ENCODE measurements at places on chromosomes 11 and 22.

DNA sequence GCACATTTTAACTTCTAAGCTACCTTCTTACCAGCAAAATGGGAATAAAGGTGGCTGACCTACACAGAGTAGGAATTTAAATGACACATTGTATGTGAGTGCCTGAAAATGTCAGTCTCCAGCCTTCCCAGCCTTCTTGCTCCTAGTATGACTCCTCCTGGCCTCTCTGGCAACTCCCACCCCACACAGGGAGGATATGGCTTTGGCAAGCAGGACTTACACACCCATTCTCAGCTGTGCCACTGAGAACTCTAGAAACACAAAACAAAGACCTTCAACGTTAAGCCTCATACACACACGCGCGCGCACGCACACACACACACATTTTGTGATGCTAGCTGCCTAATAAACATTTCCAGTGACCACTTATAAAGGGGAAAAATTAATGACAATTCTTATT is 65.8 kb downstream of the PACSIN2 start:
- DNase-seq = no peak

DNA sequence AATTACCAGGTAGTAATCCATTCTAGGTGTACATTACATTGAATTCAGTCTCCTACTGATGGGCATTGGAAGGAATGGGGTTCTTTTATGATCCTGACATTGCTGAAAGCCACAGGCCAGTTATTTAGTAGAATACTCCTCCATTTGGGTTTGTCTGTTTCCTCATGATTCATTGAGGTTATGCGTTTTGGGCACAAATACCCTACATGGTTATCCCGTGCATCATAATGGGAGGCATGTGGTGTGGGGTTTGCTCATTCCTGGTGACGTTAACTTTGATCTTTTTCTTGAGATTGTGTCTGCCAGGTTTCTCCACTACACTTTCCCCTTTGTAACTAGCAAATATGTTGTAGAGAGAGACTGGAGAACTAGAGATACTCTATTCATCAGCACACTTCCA is 5.5 kb downstream of the FOLR3 start:
- DNase-seq = peak; percentile 29

DNA sequence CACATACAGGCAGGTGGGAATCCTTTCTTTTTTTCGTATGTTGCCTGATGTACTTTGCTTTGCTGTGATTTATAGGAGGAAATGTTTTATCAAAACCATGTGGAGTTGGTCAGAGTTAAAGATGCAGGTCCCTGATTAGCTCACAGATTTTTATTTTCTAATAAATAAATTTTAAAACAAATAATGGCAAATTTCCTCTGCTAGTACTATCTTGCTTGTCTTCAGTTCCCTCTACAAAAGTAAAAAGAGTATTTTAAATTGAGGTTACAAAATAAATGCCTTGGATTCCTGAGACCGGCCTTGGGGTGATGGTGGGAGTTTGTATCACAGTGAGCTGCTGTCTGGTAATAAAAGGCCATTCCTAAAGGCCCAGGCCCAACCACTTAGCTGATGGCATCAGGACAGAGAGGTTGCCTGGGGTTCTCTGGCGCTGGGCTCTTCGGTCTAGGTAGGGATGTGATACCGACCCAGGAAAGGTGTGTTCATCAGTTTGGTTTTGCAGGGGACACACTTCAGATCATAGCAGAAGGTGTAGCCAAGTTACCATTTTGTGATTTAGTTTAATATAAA is 129.0 kb downstream of the TBC1D22A start:
- DNase-seq = no peak

GRCh38 chr11:133636711-133637355 is 104.5 kb upstream of the OPCML start:
- no peak for DNase-seq

DNA sequence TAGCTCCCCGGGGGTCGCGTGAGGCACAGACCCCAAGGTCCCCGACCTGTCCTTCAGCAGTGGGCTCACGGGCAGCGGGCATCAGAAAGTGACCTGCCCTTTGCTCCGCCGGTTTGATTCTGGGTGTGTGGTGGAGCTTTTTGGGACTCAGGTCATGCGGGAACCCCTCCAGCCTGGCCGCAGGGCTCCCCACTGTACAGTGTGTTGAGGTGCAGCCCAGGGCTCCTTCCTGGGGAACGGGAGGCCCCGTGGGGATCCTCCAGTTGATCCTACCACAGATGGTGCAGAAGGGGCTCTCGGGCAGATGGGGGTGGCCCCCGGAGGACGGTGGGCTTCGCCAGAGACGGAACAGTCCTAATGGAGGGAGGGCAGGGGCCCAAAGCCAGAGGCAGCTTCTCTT is 24.2 kb downstream of the MUC6 start:
- no peak for DNase-seq

DNA sequence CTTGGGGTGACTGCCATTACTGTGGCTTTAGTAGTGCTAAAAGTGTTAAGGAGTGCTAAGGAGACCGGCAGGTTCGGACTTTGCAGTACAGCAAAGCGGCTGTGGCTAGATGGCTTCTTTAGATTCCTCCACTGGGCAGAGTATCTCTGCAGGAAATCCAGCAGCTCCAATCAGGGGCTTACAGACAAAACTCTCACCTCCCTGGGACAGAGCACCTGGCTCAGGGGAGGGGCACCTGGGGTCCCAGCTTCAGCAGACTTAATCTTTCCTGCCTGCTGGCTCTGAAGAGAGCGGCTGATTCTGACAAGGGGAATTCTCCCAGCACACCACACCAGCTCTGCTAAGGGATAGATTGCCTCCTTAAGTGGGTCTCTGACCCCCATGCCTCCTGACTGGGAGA is 668.8 kb upstream of the TENM4 start:
- DNase-seq = no peak

GRCh38 chr22:31676700-31677099 is 14.7 kb upstream of the PISD start:
- DNase-seq = peak; percentile 96

GRCh38 chr11:95923728-95924413 is at the start of gene MTMR2:
Gene MTMR2 (minus strand): TSS chr11:95924107. CDS start chr11:95923954, 153 bp downstream.
- DNase-seq = peak; percentile 72

DNA sequence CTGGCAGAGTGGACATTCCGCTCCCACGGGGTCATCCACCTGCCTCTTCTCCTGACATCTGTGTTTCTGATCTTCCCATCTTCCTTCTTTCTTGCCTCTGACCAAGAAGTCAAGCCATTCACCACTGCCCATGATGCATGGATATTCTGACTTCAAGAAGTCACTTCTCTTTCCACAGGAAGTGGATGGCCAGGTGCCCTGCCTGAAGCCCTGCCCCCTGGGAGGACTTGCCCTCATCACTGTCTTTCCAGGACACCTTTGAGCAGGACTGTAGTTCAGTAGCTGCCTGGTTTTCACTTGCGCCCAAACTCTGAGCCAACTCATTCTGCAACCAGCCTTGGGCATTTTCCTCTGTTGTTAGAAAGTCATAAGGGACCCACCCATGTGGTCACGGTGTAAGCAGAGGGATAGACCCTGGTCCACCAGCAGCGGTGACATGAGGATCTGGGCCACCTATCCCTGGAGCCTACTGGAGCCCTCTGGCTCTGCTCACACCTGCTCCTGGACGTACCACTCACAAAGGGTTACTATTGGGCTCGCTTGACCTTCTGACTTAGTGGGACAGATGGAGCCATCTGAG is 6.9 kb downstream of the CYTH4 start:
- DNase-seq = no peak

- DNase-seq = peak; percentile 69
These were observed 657 bp upstream of the MAPK8IP2 start for GRCh38 chr22:50599816-50600455.

DNA sequence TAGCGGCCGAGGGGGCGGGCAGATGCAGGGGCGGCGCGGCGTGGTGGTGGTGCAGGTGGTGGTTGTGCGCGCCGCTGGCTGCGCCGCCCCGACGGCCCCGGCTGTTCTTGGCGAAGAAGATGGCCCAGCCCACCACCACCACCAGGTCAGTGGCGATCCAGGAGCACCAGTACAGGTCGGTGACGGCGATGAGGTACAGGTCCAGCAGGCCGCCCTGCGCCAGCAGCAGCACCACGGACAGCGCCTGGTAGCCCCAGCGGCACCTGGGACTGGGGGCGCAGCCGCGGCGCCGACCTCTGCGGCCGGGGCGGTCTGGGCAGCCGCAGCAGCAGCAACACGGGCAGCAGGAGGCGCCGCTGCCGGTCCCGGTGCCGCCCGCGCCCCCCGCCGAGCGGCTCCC is 879 bp downstream of the TMEM121B start:
- peak; percentile 64 for DNase-seq

GRCh38 chr11:96328395-96329010 is 14.5 kb downstream of the MAML2 start:
- no peak for DNase-seq

DNA sequence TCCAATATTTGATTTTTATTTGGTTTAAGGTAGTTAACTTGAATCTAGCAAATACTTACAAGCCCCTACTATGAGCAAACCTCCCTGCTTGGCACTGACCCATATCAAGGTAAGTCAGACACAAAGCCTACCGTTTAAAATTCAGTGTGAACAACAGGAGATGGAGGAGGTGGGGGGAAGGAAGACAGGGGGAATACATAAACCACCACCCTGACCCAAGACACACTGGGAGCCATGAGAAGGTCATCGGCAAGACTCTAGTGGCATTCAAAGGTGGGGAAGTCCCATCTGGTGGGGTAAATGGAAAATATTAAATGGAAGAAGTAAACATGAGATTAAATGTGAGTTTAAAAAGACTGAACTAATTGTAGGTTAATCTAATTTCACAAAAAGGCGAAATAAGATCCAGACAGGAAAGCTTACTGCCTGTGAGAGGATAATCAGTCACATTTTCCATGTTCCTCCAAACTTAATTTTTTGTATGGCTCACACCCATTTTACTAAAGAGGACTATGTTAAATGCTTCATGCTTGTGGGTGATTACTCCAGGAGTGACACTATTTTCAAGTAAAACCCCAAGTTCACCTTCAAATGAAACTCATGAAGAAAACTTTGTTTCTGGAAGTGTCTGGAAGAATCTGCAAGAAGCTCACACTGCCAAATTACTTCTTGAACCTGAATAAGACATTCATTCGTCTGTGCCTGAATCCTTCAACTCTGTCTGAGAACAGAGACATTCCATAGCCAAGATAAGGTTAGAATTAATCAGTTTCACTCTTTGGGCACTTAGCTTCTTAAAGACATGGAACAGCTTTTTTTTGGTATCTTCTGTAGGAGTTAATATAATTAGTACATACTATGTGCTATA is 51.7 kb downstream of the PITPNB start:
- DNase-seq = no peak

DNA sequence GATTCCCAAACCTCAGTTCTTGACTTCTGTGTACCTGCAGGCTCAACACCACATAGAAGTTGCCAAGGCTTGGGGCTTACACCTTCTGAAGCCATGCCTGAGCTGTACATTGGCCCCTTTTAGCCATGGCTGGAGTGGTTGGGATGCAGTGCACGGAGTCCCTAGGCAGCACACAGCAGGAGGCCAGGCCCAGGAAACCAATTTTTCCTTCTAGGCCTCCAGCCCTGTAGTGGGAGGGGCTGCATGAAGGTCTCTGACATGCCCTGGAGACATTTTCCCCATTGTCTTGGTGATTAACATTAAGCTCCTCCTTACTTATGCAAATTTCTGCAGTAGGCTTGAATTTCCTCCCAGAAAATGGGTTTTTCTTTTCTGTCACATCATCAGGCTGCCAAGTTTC is 94.6 kb downstream of the DEPDC5 start:
- DNase-seq = no peak

GRCh38 chr11:77170107-77170506 is 42.1 kb downstream of the MYO7A start:
- DNase-seq = no peak

- DNase-seq = no peak
These were observed 48.4 kb downstream of the CSTPP1 start for GRCh38 chr11:46984987-46985386.

GRCh38 chr22:36971341-36972125 is 47.7 kb downstream of the TST start:
- no peak for DNase-seq

GRCh38 chr22:38921806-38922205 is 35.6 kb upstream of the APOBEC3A start:
- no peak for DNase-seq

DNA sequence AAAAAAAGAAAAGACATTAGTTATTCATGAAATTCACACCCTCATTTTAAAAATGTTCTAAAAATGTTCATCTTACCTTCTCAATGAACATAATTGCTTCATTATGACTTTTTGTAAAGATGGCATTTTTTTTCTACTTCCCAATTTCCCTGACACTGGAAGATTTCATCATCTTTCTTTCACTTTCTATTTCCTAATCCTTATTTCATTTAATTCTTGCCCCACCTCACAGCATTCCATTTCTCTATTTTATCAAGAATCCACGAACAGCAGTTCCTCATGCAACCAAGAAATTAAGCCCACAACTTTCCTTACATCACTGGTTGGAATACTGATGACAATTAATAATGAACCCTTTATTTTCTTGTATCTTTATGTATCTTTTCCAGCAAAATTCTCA is 1.9 kb downstream of the PATL1 start:
- no peak for DNase-seq

- DNase-seq = peak; percentile 41
These were observed 442 bp downstream of the PELI3 start for GRCh38 chr11:66467034-66467659.

DNA sequence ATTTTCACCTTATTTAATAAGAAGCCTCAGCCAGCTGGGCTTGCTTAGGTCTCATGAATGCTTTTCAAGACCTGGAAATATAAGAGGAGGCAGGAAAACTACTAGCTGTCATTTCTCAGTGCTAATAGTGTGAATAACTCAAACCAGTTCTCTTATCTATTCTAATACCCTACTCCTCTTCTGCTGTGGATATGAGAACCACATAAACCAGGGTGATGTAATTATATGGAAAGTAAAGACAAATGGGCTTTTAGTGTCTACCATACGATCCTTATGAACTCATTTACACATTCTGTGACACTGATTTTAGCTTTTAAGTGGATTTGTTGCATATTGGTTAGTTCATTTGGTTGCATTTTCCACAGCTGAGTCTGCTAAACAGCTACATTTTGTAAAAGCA is 8.6 kb downstream of the PDGFD start:
- DNase-seq = no peak

- DNase-seq = peak; percentile 71
These were observed 1.3 kb upstream of the HDAC10 start for GRCh38 chr22:50252082-50253045.

- no peak for DNase-seq
These were observed 32.3 kb downstream of the MTMR2 start for GRCh38 chr11:95891423-95892170.

- no peak for DNase-seq
These were observed 27.6 kb downstream of the DKK3 start for GRCh38 chr11:11980841-11981308.

DNA sequence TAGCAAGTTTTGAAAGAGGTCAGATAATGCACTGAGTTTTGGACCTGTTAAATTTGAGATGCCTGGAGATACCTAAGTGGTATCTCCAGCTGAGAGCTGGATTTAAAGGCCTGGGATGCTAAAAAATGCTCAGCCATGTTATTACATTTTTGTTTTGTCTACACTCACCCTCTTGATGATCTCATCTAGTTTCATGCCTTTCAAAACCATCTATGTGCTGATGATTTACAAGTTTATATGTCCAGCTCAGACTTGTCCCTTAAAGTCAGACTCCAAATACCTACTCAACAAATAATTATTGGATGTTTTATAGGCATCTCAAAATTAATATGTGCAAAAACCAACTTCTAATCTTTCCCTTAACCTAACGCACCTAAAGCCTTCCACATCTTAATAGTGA is 103.6 kb upstream of the OR9G4 start:
- DNase-seq = no peak

Measured in activated CD4-positive, alpha-beta T cell treated with anti-CD3 and anti-CD28 coated beads, Interleukin-2, amount 50 U/mL, for 48 hours (primary cell).